DMS153 (cell line): ENCODE measurements at places on chromosomes 7 and 10.

- no peak for DNase-seq
Measured at GRCh38 chr10:45000138-45000751, 478 bp upstream of the ZNF22 start.

- no peak for DNase-seq
Measured at GRCh38 chr10:13831711-13832141, 245.0 kb downstream of the PRPF18 start.

DNA sequence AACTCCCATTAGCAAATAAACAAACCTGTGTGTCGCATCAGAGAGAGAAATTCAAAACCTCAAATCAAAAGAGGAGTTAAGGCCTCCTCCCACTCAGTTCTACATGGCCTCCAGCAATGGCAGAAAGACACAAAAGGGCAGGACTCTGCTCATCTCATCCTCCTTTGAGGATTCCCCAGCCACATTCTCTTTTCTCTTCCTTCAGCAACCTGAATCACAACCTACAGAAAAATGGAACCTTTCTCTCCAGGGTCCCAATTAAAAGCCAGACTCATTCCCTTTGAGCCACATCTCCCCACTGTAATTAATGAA, 7.9 kb downstream of the OSBPL3 start:
- no peak for DNase-seq

DNA sequence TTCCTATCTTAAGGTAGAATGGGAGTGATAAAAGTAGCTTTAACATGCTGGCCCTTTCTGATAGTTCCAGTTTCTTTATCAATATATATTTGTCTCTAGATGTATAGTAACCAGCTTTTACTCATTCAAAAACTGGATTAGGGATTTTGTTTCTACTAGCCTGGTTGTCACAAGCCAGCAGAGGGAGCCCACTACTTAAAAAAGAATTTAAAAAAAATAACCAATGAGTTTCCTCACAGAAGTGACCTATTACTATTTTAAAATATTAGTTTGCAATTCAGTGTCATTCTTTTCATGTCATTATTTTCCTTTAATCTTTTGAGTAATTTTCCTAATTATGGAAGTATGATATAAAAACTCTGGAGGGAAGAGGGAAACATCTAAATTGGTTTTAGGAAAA, 142.1 kb downstream of the PHTF2 start:
- DNase-seq = no peak

- DNase-seq = no peak
Measured at GRCh38 chr7:105776068-105776790, 100.2 kb downstream of the ATXN7L1 start.
